AG20443 (cell line): ENCODE measurements at places on chromosomes 1 and 21.

DNA sequence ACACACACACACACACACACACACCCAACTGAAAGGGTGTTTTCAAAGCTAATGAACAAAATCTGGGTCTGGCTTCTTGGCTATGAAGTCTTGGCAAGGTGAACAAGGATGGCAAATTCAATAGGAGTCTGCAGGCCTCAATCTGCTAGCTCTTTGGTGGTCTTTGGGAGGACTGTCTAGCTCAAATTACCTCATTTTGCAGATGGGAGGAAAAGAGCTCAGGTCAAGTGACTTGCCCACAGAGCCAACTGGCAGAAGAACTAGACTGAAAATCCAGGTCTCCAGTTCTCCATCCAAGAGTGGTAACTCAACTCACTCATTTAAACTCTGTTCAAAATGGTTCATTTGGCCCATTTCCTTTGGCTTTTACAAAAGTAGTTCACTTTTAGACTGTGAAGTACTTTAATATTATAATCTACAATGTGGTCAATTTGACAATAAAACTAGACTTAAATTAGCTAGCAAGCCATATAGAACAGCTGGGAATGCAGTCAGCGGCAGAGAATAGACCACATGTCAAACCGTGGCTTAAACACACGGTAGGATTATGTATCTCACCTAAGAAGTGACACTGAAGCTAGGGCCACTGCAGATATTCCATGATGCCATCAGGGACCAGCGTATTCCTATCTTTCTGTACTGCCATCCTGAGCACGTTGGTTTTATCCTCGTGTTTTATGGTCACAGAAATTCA, 112.9 kb downstream of the APP start:
- no peak for DNase-seq

GRCh38 chr1:45116340-45116739, 90.1 kb downstream of the ZSWIM5 start:
- DNase-seq, result no peak

DNA sequence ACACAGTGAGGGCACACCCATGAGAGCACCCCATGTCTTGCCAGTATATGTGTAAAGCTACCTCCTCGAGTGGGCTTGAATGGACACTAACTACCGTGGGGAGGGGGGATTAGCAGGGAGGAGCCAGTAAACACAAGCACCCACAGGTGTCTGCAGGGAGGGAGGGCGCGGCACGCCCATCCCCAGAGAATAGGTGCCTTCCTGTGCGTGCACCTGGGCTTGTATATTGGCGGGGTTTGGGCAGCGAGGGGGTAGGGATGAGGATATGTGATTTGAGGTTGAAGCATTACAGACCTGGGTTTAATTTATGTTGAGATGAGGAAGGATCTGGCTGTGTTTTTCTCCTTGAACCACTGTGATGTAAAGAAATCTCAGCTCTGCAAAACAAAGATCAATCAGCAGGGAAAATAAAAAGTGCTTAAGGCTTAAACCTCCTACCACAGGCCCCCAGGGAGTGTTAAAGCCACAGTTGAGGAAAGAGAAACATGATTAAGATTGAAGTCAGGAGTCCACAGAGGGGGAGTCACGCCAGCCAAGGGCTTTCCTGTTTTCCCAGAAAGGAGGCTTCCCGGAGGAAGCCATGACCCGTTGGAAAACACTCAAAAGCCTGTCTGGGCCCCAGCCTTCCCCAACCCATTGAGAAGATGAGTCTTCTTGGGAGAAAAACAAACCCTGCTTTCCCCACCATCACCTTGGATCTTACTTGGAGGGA, 80.0 kb downstream of the CAMK2N1 start:
- DNase-seq, result peak; percentile 59

DNA sequence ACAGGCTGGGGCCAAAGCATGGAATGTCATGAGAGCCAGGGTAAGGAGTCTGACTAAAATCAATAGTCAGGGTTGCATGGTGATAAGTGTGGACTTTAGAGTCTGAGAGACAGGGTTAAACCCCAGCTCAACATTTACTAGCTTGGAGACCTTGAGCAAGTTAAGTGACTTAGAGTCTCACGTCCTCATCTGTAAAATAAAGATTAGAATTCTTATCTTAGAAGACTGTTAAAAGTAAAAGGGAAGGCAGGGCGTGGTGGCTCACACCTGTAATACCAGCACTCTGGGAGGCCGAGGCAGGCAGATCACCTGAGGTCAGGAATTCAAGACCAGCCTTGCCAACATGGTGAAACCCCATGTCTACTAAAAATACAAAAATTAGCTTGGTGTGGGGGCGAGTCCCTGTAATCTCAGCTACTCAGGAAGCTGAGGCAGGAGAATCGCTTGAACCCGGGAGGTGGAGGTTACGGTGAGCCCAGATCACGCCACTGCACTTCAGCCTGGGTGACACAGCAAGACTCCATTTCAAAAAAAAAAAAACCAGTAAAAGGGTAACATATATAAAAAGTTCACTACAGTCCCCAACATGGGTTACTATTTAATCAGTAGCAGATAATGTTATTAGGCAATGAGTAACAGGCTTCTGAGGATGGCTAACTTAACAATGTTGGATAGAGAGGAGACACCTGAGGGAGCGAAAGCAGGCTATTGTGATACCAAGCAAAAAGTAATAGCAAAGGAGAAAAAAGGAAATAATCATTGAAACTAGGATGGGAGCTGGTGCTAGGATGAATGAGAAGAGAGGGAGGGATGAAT, 20.8 kb downstream of the TMCO1 start:
- no peak for DNase-seq

DNA sequence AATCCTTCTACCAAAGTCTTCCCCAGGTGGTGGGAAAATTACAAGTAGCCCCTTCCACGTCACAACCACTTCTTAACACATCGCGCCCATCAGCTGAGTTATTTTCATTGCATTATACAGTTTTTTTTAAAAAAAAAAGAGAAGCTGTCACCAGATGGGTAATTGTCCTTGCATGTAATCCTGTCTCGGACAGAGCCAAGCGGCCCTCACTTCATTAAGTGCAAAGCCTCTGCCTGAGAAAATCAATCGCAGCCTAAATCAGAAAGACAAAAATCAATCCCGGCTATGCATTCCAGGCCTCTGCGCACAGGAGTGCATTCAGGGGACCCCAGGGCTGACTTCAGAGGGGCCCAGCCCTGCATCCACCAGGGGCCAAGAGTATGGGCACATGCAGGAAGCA, 538.9 kb downstream of the NPHP4 start:
- DNase-seq, result no peak

DNA sequence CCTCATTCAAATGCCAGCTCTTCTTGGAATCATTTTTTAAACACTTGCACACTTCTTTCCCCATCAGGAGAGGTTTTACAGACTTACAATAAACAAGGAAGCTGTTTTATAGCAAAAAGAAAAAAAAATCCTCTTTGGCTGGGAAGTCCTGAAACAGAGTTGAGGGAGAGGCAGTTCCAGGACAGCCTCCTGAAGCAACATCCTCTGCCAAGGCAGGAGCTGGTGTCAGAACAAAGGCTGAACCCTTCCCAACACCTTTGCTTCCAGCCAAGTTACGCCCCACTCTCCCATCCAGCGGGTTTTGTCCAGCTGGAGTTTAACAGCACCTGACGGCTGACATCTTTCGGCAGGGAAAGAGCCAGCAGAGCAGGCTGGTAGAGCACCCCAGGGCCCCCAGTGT, 287.8 kb downstream of the RRAGC start:
- DNase-seq, result no peak

- DNase-seq, result no peak
Observed at GRCh38 chr1:177130451-177130945, 34.0 kb downstream of the ASTN1 start.

DNA sequence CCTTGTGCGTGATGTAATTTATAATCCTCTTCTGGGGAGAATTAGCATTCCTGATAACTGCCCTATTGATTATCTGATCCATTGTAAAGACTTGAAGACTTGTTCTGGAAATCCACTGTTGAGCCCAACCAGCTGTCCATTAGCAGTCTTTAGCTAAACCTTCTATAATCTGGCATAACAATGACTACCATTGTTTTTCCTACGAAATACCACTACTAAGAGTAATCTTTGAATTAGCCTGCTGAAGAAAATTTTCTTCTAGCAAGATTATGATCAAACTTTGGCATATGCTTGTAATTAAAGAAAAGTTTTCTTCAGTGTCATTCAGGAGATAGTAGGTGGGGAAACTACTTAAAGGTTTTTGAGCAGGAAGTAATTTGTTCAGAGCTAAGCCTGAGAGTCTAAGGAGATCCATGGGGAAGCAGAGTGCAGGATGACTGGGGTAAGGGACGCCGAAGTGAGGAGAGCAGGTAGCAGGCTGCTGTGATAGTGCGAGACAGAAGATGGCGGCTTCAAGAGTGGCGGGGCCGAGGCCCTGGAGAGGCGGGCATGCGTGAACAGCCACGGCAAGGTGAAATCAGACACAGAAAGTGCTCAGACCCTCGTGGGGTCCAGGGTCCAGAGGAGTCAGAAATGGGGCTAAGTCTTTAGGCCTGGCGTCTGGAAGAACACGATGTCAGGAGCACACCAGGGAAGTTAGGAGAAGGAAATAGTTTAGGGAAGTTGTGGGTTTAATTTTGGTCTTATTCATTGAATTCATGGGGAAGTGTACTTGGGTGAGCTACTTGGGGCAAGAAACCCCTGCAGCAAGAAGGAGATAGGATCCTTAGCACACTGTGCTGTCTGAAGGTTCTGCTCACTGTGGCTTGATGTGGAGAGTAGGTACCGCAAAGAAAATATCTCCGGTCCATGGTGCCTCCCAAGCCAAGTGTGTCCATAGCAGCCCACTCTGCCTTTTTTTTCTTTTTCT, 112.6 kb upstream of the ADAR start:
- no peak for DNase-seq

- DNase-seq, result peak; percentile 52
Observed at GRCh38 chr1:21651214-21652042, 17.7 kb downstream of the RAP1GAP start.

DNA sequence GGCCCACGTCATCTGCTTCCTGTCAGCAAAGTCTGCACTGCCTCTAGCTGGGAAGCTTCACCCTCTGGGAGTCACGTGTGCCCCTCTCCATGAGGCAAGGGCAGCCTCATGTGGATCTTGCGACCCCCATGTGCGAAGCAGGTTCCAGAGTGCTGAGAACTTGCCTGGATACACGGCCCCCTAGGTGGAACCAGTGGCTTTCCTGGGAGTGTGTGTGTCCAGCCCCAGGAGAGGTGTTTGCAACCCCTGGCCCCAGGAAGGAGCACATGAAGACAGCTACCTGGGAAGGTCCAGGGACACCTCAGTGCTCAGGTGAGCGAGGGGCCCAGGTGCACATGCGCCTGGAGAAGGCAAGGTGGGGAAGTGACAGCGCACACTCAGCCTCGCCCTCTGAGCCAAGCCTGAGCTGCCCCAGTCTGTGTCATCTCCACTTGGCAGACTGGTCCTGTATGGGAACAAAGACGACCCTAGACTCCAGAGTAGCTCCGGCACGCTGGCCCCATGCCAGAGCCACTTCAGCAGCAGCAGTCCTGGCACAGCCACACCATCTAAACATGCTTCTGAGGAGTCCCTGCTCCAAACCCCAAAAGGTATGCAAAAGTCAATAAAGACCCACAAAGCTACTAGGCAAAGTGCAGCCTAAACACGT, 8.9 kb downstream of the LSS start:
- DNase-seq, result no peak

DNA sequence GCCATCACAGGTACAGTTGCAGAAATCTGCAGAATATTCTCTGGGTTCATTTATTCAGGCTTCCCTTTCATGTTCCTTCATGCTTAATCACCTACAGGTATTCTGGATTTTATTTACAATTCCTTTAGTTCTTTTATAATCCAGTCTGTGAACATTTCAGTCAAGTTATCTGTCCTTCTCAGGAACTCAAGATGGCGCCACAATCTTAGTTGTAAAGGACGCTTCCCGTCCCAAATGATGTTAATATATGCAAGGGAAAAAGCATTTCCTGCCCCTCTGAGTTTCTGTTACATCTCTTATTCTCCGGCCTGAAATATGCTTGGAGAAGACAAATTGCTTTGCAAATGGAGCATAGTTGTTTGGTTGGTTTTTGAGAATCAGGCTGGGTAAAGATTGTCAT, 19.3 kb downstream of the F3 start:
- peak; percentile 39 for DNase-seq

DNA sequence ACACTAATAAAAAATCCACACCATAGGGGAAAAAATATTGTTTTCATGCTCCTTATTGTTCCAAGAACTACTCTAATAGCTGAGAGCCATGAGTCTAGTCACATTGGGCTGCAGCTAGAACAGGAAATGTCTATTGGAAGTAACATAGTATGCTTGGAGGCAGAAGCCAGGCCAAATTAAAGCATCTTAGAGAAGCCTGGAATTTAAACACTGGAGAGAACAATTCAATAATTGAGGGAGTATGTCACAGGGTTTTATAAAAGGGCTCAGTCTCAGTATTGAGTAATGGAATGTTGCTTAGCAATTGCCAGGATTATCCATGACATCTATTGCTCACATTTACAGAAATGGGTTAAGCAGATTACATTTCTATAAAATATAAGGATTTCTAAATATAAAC, 471.3 kb downstream of the LMO4 start:
- DNase-seq, result peak; percentile 12

GRCh38 chr1:34292472-34292871, 115.8 kb downstream of the C1orf94 start:
- no peak for DNase-seq

- DNase-seq, result no peak
Observed at GRCh38 chr1:207787776-207788175, 35.9 kb downstream of the CD46 start.

GRCh38 chr1:210257698-210258529, 25.3 kb downstream of the SERTAD4 start:
- DNase-seq, result no peak

DNA sequence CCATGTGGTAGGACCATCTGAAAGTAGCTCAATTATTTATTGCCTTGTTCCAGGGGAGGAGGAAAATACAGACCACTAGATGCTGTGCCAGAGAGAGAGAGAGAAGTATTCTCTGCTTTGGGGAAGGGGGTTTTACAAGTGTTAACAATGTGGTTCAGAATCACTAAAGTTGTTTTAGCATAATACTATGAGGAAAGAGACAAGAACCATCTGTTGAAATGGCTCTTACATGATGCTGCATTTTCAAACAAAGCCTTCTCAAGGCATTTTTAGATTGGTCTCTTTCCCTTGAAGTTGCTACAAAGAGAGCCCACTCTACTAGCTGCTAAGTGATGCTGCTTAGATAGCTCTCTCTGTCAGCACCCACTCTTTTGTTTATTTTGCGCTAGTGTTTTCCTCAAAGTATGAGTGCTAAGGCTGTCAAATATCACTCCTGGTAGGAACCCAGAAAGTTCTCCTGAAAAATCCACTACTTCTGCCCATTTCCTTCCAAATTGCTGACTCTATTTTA, 255.1 kb downstream of the NFIA start:
- DNase-seq, result no peak

DNA sequence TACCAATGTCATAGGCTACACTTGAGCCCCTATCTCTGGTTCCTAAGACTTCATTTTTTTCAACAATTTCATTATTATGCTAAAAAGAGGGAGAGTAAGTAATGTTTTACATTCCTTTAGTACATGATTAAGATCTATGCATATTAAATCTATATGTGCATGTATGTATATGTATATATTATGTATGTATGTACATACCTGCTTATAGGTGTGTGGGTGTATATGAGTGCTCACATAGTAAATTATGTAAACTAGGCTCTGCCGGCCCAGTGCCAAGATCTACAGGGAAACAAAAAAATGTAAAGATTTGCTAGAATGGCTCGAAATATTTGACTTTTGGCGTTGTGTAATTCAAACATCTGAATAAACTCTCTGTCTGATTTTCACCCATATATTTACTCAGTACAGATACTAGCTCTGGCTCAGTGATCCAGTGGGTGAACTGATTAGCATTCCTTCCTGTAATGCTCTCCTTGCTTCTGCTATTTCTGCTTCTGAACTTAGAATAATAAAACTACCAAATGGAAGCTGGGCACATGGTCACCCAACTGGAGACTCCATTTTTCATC, 113.1 kb upstream of the FGGY start:
- DNase-seq, result no peak
